ENCODE measurements at places on chromosomes 6 and 20. TPM values are rescaled to one million over a fixed set of nuclear protein-coding genes. Genes with fewer than 3 reads are reported as not detected.

The LY6G6F gene
- not detected for total RNA-seq

The SCRT2 gene
- total RNA-seq, result not detected

The KCNK5 gene
- total RNA-seq, result 10.0 TPM

- no peak for DNase-seq
Measured at GRCh38 chr6:139235661-139236060, 56.1 kb downstream of the TXLNB start.

- DNase-seq, result no peak
Measured at GRCh38 chr6:118652051-118652615, 742 bp upstream of the CEP85L start.

- DNase-seq, result no peak
Measured at GRCh38 chr20:17533396-17533795, 2.2 kb upstream of the BFSP1 start.

GRCh38 chr20:24670981-24671380 lies 201.6 kb downstream of the SYNDIG1 start:
- DNase-seq, result peak; percentile 44

GRCh38 chr6:117601811-117602150 lies 530 bp downstream of the GOPC start:
- DNase-seq, result no peak

DNA sequence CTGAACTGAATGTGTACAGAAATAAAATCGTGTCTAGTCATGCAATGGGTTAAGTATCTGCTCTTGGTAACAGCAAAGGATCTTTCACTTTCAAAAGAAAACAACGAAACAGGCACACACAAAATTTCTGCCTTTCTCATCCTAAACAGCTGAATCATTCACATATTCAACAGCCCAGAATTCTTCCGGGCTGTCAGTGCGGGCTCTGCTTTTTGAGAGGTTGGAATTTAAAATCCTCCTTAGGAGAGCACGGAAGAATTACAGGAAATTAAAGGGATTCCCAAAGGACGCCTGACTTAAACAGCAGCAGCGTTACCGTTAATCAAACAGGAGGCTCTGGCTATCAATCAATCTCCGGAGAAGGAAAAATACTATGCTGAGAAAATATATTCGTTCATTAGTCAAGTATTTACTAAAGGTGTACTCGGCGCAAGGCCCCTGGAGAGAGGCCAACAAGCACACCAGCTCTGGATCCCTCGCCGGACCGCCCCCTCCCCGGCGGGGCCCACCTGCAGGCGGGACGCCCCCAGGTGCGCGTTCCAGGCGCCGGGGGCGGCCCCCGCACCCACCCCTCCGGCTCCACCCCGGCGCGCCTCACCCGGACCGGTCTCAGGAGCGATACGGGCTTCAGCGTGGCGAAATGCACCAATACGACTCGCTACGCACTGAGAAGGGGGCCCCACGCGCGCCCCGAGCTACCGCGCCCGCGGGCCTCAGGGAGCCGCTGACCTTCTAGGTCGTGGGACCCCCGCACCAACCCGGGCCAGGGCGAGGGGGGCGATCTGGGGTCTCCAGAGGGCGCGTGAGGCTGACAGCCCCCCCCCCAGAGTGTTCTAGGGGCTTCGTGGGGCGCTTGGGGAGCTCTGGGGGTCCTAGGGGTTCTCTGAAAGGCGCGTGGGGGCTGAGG lies 1.0 kb downstream of the NAPB start:
- DNase-seq, result peak; percentile 81

DNA sequence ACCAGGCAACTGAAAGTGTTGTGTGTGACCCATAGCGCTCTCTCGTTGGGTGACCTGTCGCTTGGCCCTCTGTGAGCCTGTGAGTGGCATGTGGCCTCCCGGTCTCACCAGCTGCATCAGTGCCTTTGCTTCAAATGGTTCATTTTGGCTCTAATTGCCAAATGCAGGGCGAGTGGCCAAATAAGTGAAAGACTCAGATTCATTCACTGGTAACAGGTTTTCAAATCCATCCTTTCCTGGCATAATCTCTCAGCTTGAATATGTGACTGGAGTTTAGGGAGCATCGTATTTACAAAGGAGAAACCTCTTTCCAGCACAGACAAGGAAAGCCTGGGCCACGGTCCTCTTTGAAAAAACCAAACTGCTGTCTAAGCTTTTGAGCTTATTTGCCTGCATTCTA lies 321.6 kb upstream of the QKI start:
- DNase-seq, result no peak

DNA sequence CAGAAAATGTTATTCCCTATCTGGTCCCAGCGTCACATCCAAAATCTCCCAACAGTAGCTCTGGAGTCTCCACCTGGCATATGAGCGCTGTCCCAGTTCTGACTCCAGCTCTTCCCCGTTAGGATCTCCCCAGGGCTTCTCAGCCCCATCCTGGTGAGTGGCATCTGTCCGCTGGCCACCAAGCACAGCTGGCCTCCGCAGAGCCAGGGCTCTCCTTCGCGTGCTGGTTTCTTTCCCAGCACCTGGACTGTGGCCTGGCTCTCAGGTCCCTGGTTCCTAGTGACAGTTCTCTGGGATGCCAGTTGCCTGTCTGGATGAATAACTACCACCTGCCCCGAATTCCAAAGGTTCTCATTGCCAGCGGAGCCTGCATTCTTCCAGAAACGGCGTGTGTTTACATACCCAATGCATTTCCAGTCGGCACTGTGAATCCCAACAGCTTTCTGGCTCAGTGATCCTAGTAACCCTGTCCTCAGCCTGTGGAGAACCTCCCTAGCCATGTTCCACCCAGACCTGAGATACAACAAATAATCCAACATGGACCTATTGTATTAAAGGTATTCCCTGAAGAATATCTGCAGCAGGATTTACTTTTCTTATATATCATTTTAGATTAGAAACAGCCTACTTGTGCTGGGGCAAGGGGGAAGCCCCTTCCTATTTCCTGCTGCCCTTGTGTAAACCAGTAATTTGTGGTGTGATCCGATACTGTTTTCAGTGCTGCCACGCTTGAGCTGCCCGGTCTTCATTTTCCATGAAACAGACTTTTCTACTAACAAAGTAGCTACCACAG lies 69.9 kb upstream of the PDE10A start:
- DNase-seq, result no peak

- no peak for DNase-seq
Measured at GRCh38 chr6:141110481-141110880, 1022.2 kb upstream of the GJE1 start.

GRCh38 chr6:80186082-80186481 lies 79.6 kb downstream of the BCKDHB start:
- DNase-seq, result no peak

Measured in upper lobe of right lung (tissue), 1 donor.